Myometrial cell (primary cell): ENCODE measurements at places on chromosomes 12 and 14. TPM values are rescaled to one million over a fixed set of nuclear protein-coding genes. Genes with fewer than 3 reads are reported as not detected.

Gene FOXN4
- total RNA-seq = not detected in 2 replicates

Gene UNC79
- under 0.01 TPM in 1 of 2 replicates, not detected in the other for total RNA-seq

Gene ABHD12B
- total RNA-seq = 0.35 TPM in 1 of 2 replicates, not detected in the other

Gene YY1
- 20.8 and 22.5 TPM in 2 replicates for total RNA-seq

Gene MYH6
- not detected in 2 replicates for total RNA-seq

Gene AQP6
- total RNA-seq = not detected in 2 replicates

Gene C12orf50
- not detected in 2 replicates for total RNA-seq

Gene TRHDE
- total RNA-seq = 20.2 and 22.0 TPM in 2 replicates

Gene GPR162
- total RNA-seq = 1.8 and 3.2 TPM in 2 replicates

Gene PRIM1
- total RNA-seq = 11.5 and 12.4 TPM in 2 replicates

Gene FOXM1
- total RNA-seq = 41.5 and 43.2 TPM in 2 replicates

Gene ANKRD33
- total RNA-seq = not detected in 2 replicates

Gene CLEC12A
- not detected in 2 replicates for total RNA-seq

Gene CRIP2
- total RNA-seq = 82.4 and 122 TPM in 2 replicates

Gene ASCL1
- total RNA-seq = not detected in 2 replicates

Gene PIANP
- total RNA-seq = not detected in 2 replicates

Gene TEX52
- total RNA-seq = not detected in 2 replicates

Gene MYF5
- not detected in 2 replicates for total RNA-seq

Gene NFATC4
- 27.8 and 35.7 TPM in 2 replicates for total RNA-seq

Gene PRPH
- not detected in 2 replicates for total RNA-seq

Gene SCN8A
- total RNA-seq = 4.0 and 7.4 TPM in 2 replicates

Gene ITFG2
- 19.0 and 19.8 TPM in 2 replicates for total RNA-seq

Gene MFAP5
- 3.2 TPM in 2 replicates for total RNA-seq

Gene ARHGDIB
- 17.3 and 26.9 TPM in 2 replicates for total RNA-seq

Gene CLEC4E
- total RNA-seq = not detected in 2 replicates

Gene COL2A1
- total RNA-seq = not detected in 2 replicates

Gene SPIC
- total RNA-seq = not detected in 2 replicates

Gene KCNH5
- total RNA-seq = not detected in 2 replicates

Gene STRN3
- total RNA-seq = 19.9 and 25.7 TPM in 2 replicates

Gene TMPRSS12
- total RNA-seq = not detected in 2 replicates

Gene CDKN1B
- 21.0 and 22.7 TPM in 2 replicates for total RNA-seq

Gene MGAT4C
- not detected in 2 replicates for total RNA-seq

Gene OXA1L
- total RNA-seq = 111 and 165 TPM in 2 replicates

Gene TMEM179
- total RNA-seq = 0.35 TPM in 1 of 2 replicates, not detected in the other

Gene STAB2
- total RNA-seq = not detected in 2 replicates

Gene DENND5B
- total RNA-seq = 2.0 and 3.7 TPM in 2 replicates

Gene PZP
- not detected in 2 replicates for total RNA-seq

Gene PPFIA2
- total RNA-seq = 0.71 TPM in 1 of 2 replicates, not detected in the other

Gene PUS1
- 20.0 and 23.9 TPM in 2 replicates for total RNA-seq

Gene ACSM4
- total RNA-seq = not detected in 2 replicates

Gene FAM186B
- total RNA-seq = not detected in 2 replicates

Gene CCDC197
- not detected in 2 replicates for total RNA-seq

Gene PTPRO
- total RNA-seq = under 0.01 and 0.35 TPM in 2 replicates

Gene HOXC12
- not detected in 2 replicates for total RNA-seq

Gene KRT3
- not detected in 2 replicates for total RNA-seq

Gene GLS2
- total RNA-seq = 0.71 TPM in 1 of 2 replicates, not detected in the other

Gene SLC6A13
- not detected in 2 replicates for total RNA-seq

Gene CMKLR1
- not detected in 2 replicates for total RNA-seq
